ENCODE measurements at places on chromosomes 13 and 19.

DNA sequence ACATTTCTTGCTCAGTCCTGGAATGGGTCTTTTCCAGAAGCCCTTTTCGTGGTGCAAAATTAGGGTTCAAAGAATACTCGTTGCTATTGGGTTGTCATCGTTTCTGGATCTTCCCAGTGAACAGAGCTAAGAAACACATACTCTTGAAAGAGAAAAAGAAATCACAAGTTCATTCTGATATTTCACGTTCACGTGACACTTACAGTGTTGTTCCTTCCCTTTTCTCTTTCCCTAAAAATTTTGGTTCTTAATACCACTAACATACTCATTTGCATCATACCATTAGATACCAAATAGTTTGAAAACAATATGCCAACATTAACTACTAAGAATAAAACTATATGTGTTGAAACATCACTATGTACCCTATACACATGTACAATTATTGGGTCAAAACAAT, 13.4 kb upstream of the GTF2F1 start:
- DNase-seq = no peak

- DNase-seq = peak; percentile 87
These were observed 4.7 kb upstream of the GJB2 start for GRCh38 chr13:20197361-20197834.

GRCh38 chr19:2561895-2562294, 86.0 kb downstream of the GADD45B start:
- peak; percentile 48 for DNase-seq

GRCh38 chr13:30465343-30465592, 468 bp downstream of the HMGB1 start:
- no peak for DNase-seq

DNA sequence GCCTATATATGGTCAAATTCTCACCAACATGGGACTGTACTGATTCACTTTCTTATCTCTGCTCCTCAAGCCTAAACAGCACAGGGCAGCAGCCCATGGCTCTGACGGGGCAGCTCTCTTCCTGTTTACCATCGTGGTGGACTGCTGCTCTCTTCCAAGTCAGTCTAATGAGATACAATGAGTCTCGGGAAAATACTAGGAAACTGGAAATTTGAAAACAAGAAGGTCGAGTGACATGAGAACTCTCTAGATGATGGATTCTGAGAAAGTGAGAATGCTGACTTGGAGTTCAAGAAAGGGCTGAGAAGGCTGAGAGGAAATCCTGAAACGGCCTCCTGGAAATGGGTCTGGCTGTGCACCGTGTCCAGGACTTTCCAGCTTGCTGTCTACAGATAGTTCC, 122.8 kb upstream of the ARGLU1 start:
- no peak for DNase-seq

- DNase-seq = peak; percentile 79
These were observed 603 bp downstream of the RFX1 start for GRCh38 chr19:14005349-14006084.

DNA sequence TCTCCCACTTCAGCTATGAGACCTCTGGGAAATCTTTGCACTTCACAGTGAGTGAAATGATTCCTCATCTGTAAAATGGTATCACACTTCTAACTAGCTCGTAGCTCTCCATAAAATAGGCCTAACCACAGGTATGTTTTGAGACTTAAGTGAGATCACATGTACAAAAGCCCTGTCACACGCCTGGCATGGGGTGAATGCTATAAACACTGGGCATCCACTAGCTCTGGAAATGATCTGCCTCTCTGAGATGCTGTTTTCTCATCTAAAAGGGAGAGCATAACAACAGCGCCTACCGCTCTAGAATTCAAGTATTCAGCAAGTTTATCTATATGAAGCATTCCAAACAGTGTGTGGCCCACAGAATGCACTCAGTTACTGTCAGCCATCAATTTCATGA, 2.2 kb downstream of the AKT2 start:
- DNase-seq = no peak
